ENCODE measurements at places on chromosomes 4 and X.

DNA sequence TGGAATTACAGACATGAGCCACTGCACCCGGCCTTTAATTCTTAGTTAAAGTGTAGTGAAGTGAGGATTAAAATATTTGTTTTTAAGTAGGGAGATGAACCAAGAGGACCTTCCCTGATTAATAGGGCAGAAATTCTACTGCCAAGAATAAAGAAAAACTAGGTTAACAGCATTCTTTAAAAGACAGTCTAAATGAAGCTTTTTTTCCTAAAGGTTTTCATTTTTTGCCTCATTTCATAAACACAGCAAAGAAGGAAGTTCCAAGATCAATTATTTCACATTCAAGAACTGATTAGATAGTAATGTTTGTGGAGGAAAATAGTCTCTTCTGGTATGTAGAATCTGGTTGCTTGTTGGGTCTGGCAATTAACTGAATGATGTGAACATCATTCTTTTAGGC lies 112.1 kb upstream of the ARSJ start:
- no peak for DNase-seq

- no peak for DNase-seq
Measured at GRCh38 chr4:26141911-26142638, 178.7 kb upstream of the RBPJ start.

DNA sequence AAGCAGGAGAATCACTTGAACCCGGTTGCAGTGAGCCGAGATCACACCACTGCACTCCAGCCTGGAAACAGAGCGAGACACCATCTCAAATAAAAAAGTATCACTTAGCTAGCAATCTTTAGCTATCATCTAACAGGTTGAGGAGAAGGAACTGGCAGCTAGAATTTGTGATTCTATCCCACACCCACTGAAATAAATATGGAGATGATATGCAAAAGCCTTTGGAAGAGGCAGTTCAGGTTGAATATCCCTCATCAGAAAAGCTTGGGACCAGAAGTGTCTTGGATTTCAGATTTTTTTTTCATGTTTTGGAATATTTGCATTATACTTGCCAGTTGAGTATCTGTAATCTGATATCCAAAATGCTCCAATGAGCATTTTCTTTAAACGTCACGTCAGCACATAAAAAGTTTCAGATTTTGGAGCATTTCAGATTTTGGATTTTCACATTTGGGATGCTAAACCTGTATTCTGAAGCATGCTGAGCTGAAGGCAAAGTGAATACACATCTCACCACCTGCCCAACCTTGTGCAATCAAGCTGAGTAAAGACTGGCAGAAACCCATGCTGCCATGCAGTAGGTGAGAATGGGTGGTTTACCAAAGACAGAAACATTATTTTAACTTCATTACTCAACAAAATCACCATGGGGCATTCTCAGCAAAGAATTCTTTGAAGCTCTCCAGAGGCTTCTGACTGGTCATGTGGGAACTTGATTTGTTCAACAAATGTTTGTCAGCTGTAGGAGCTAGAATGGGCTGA lies 159.3 kb downstream of the SH3KBP1 start:
- no peak for DNase-seq

- DNase-seq, result no peak
Measured at GRCh38 chrX:55524487-55524886, 34.8 kb upstream of the USP51 start.

- no peak for DNase-seq
Measured at GRCh38 chr4:86496094-86497080, 97.7 kb upstream of the PTPN13 start.

DNA sequence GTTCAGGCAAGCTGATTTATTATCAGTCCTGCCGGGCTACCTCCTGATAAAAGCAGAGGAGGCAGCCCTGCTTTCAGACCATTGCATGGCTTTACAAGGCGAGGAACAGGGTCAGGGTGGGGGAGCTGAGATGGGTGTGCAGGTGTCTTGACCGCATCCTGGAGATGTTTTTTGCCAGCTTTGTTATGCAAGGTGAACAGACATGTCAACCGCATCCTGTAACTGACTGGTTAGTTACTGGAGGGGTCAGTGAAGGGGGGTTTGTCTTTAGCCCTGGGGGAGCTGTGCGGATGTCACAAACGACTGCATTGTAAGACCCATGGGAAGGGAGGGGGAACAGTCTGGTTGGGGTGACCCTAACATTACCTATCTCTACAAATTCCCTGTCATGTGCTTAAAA lies 10.0 kb downstream of the ADAM29 start:
- no peak for DNase-seq

Data from T-helper 2 cell (primary cell).